Activated T-cell treated with anti-CD3 and anti-CD28 coated beads, Interleukin-2, amount 50 U/mL, for 4 hours (primary cell): ENCODE measurements at places on chromosomes 4 and X. TPM values are rescaled to one million over a fixed set of nuclear protein-coding genes. Genes with fewer than 3 reads are reported as not detected.
A peak's percentile ranks its signal among the peaks of the same experiment; 100 is the strongest.

The NLRP2B gene
- total RNA-seq = not detected

- DNase-seq = no peak
These were observed 33.7 kb downstream of the SORBS2 start for GRCh38 chr4:185778307-185778706.

The OPRPN gene
- total RNA-seq = not detected

DNA sequence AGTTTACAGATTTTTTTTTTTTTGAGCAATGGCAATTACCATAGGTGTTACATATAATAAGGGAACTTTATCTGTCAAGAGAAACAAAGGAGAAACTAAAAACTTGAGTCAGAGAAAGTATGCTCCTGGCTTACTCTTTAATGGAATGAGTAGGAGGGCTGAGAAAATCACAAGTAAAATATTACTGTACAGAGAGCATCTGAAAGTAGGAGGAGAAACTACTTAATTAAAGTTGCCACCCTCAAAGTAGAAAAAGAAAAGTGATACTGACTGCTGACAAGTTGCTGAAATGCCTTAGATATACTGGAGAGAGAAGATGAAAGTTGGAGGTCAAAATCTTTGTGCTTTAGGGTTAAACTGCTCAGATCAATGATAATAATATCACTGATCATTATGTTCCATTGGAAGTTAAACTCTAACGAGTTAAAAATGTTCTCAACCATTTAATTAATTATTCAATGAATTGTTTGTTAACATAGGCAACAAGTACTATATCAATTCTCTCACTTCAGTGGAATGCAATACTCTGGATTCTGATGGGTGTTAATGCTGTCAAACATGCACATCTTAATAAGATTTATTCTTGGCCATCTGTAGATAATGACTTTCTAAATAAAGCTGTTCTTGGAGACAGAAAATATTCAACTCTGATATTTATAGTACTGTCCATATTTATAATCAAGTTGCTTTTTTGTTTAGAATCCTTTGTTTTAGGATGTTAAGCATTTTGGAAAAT is 61.2 kb upstream of the CAMK2D start:
- no peak for DNase-seq

GRCh38 chrX:41607264-41607832 is 81.4 kb upstream of the GPR34 start:
- DNase-seq = no peak

DNA sequence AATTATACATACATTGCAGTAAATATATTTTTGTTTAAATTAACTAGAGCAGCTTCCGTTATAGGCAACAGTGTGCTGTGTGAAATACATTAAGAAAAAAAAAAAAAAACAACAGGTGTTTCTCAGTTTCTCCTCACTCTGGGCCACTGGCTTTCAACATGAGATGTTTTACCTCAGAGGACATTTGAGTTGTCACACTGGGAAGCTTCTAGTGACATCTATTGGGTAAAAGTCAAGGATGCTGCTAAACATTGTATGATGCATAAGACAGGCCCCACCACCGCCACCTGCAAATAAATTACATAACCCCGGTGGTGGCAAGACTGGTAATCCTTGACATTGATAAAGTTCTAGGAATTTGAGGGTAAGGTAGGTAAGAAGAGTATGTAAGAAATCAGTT is 1512.2 kb downstream of the C4orf33 start:
- no peak for DNase-seq

The SLC4A4 gene
- total RNA-seq = 0.20 TPM

GRCh38 chr4:186192066-186192612 is 772 bp downstream of the CYP4V2 start:
- peak; percentile 16 for DNase-seq

- DNase-seq = no peak
These were observed at the start of gene UNC5C for GRCh38 chr4:95548738-95549245. UNC5C (minus strand) TSS chr4:95548973.

- DNase-seq = no peak
These were observed 175.5 kb downstream of the MAPK10 start for GRCh38 chr4:86184216-86184900.

DNA sequence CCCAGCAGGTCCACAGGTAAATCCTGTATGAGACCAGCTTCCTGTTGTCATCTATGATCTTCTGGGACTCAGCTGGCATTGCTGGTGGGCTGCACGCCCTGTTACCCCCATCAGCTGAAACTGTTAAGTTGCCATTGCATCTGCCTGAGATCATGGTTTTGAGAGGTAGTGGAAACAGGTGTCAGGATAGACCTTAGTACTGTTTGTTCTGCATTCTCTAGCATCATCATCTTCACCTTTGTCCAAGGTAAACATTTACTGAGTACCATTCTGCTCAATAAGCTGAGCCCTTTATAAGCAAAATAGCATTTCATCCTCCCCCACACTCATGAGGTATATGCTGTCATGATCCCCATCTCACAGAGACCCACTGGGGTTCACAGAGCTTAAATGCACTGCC is 42.9 kb upstream of the PROM1 start:
- DNase-seq = no peak

DNA sequence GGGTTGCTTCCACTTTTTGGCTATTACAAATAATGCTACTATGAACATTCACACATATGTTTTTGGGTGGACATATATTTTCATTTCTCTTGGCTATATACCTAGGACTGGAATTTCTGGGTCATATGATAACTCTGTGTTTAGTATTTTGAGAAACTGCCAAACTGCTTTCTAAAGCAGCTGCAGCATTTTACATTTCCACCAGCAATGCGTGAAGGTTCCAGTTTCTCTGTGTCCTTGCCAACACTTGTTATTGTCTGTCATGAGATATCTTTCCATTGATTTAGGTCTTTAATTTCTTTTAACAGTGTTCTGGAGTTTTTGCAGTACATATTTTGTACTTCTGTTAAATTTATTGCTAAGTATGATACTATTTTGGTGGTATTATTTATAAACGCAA is 48.3 kb downstream of the CLCN5 start:
- no peak for DNase-seq

DNA sequence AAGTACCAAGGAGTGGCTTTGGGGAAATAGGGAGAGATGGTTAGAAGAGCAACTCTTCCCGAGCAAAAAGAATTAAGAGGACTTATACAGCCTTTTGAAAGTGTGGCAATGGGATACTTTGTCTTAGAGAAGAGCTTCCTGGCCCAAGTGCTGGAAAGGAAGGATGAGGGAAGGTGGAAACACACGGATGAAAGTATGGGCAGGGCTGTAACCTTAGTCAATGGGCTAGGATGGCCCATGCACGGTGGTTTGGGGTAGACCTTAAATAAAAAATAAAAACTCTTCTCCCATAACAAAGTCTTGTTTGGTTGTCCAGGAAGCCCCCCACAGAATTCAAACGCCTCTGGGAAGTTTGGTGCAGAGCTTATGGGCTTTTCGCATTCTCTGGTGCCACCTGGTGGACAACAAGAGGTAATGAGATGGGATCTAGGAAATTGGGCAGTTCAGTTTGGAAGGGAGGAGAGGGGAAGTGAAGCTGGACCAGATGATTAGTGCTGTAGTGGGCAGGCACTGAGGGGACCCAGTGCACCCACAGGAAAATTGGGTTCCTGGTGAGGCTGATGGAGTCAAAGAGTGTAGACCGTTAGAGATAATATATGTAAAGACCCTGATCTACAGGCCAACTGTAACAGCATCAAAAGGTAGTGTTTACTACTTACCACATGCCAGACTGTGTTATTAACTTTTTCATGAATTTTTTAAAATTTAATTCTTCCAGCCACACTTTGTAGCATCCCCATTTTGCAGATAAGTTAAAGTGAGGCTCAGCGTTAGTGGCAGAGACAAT is 13.8 kb upstream of the ENOX2 start:
- DNase-seq = peak; percentile 15

DNA sequence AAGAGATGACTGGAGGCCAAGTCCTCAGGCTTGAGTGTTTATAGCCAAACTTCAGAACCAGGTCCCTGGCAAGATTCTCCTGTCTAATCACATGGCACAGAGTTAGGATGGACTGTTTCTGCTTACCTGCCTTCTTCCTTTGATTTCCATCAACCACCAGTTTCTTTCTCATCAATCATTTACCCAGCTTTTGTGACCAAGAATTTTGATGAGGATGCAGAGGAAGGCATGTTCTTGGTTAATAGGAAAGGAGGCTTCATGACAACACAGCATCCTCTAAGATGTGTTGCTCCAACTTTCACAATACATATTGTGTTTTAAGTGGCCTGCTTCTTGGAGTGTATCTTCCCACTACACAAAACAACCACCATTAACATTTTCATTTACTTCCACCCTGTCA is 65.3 kb downstream of the NFKB1 start:
- DNase-seq = no peak

DNA sequence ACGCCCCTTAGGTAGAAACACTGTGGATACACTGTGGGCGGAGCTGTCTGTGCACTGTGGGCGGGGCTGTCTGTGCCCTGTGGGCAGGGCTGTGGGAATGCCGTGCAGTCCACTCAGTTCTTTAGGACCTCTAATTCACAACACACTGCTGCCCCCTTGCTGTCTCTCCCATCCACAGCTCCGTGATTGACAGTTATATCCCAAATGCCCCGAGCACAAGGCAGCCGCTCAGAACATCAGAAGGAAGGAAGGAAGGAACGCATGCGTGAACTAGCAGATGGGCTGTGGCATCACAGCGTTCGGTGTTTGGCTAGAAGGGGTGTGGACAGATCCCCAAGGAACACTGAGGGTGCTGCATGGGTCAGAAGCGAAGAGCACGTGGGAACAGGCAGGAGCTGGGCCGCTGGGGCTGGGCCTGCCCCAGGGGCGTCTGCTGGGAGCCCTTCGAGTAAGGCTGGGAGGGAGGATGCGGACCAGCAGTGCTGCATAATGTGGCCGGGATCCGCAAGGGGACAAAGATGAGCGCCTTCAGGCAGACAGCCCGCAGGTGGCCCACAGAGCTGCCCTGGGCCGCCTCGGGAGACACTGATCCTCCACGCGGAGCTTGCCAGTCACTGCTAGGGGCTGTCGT is 29.8 kb downstream of the ACOX3 start:
- DNase-seq = no peak

GRCh38 chrX:18016941-18017340 is 155.8 kb upstream of the RAI2 start:
- DNase-seq = no peak

- DNase-seq = no peak
These were observed 19.3 kb upstream of the SPIN2A start for GRCh38 chrX:57156397-57157049.

DNA sequence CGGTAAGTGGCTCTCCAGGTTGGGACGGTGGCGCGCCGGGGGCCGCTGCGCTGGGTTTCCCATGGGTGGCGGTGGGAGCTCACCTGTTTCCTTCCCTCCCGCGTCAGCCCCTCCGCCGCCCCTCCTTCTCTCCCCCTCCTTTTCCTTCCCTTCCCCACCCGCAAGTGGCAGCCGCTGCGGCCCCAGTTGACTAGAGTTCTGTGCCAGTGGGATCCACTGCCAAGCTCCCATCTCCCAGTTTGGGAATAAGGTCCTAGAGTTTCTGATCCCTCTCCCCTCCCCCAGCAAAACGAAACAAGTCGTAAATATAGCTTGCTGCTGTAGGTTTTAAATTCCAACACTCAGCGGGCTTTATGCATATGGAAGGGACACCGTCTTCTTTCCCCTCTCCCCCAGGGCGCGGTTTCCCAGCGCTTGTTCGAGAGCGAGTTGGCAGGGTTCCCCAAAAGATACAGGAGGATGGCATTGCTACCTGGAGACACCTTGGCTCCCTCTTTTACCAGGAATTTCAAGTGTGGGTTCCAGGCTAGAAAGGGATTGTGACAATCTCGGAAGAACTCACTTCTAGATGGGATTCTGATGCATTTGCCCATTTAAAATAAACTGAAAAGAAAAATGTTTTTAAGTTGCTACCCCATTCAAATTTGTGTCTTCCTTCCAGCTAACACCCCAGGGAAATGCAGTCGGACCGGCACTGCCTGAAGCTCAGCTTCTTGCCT is 1.2 kb downstream of the TLL1 start:
- no peak for DNase-seq

DNA sequence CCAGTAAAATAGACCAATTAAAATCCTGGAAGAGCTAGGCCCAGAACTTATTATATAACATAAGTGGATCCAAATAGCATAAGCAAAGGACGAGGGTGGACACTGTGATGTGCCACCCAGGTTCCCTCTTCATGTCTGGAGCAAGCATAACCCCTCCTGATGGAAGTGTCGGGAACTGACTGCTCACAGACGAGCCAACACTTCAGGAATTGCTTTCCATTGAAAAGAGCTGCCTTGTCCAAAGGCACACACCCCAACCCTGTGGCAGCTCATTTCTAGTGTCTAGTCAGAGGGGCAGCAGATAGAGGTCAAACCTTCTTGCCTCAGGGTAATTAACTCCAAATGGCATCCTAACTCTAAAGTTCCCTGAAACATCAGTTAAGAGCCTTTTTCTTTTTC is 15.3 kb downstream of the DDIT4L start:
- no peak for DNase-seq

- no peak for DNase-seq
These were observed 521.2 kb downstream of the ANKRD50 start for GRCh38 chr4:124191329-124191728.

The SLC6A8 gene
- 1.9 TPM for total RNA-seq

DNA sequence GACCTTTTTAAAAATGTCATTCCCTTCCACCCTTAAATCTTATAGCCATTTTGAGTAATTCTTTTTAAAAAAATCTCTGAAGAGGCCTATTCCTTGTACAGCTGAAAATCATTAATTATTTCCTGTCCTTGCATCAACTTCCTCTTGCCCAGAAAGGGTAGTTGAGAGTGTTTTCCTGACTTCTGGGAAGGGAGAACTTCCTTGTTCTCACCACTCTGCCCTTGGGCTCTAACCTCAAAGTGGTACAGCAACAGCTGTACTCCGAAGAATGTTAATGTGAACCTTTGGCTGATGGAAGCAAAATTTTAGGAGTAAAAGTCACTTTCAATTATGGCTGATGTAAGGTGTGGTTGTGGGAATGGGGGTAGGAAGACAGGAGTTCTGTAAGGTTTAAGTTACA is 15.1 kb upstream of the FABP2 start:
- no peak for DNase-seq

DNA sequence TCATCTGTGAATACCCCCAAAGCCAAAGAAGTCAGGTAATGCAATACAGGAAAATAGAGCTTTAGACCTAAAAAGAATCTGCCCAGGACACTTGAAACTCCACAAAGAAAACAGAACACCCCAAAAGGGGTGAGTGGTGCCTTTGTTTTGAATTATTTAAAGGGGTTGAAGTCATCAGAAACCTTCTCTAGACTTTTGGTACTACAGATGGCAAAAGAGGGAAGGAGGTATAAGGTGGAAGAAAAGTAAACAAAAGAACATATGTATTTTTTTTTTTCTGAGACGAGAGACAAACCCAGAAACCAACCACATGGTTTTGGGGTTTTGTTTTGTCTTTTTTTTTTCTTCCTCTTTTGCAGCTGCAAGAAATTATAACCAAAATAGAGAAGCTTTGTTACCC is 1477.8 kb downstream of the C4orf33 start:
- no peak for DNase-seq

DNA sequence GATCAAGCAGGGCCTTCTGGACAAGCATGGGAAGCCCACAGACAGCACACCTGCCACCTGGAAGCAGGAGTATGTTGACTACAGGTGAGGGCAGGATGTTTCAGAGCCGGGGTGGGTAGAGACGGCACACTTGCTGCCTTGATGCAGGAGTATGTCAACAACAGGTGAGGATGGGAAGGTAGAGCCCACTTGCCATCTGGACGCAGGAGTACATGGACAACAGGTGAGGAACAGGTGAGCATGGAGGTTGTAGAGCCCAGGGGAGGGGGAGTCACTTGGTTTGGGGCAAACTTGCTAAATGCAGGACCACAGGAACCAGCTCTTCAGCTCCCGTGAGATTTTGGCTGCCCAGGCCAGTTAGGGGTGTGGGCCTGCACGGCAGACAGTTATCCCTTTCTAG is 12.0 kb downstream of the DKC1 start:
- no peak for DNase-seq
